Thoracic aorta (tissue), 2 donors: ENCODE measurements at places on chromosomes 13 and 19.

GRCh38 chr19:3029065-3029923 lies at the start of gene TLE2:
TSS of gene TLE2 (minus strand) at chr19:3029280. CDS start at chr19:3028904, 376 bp downstream.
- no peaks in the 10 kb centered on the region for H3K36me3 ChIP-seq
- no peaks in the 10 kb centered on the region for H3K27me3 ChIP-seq
- peak within 1 kb of the TSS; percentile 82 for H3K4me3 ChIP-seq
- DNase-seq, result no peak

- no peak overlapping the region for H3K27ac ChIP-seq
- H3K27me3 ChIP-seq, result no peaks in the 10 kb centered on the region
- no peak overlapping the region for H3K4me3 ChIP-seq
- H3K4me1 ChIP-seq, result no peaks in the 10 kb centered on the region
- no peak for DNase-seq
These were observed 23.4 kb downstream of the CEACAM21 start for GRCh38 chr19:41599175-41599966.

DNA sequence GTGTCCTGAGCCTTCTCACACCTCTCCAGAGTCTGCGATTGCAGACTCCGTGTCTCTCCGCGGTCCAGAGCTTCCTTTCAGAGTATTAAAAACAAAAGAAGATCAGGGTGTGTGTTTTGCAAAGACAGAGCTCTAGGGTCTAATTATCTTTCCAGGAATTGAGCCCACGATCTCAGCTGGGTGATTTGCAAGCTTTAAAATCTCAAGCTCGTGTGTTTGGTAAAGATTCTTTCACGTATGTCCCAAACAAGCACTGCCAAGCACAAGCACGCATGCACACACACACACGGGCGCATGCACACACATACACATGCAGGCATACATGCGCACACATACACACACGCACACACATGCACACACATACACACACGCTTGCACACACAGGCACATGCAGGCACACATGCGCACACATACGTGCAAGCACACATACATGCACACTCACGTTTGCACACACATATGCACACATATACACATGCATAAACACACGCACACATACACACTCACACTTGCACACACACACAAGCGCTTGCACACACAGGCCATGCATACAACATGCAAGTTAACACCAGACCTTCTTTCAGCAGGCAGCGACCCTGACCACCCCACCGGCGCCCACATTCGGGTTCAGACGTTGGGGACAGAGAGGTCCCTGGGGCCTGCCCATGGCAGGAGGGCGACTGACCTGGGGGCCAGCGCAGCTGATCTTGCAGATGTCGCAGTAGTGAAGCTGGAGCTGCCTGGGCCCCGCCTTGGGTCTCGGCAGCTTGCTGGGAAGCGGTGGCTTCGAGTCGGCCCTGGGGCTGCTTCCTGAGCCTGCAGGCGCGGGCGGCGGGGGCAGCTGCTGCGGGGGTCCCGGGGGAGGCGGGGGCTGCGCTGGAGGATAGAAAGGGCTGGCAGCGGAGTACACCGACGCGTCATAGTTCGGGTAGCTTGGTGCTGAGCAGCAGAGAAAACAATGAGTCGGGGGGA lies 37.9 kb downstream of the ZFR2 start:
- no peak for DNase-seq
- H3K27me3 ChIP-seq, result no peaks in the 10 kb centered on the region
- no peaks in the 10 kb centered on the region for H3K36me3 ChIP-seq
- H3K27ac ChIP-seq, result no peak overlapping the region

- no peaks in the 10 kb centered on the region for H3K27me3 ChIP-seq
- no peaks in the 10 kb centered on the region for H3K4me1 ChIP-seq
- H3K27ac ChIP-seq, result no peak overlapping the region
These were observed 8.9 kb upstream of the ARHGAP45 start for GRCh38 chr19:1058112-1058511.

- no peak overlapping the region for H3K4me3 ChIP-seq
- H3K27me3 ChIP-seq, result no peaks in the 10 kb centered on the region
- H3K36me3 ChIP-seq, result no peaks in the 10 kb centered on the region
- no peak overlapping the region for H3K27ac ChIP-seq
These were observed 395.0 kb downstream of the EFNB2 start for GRCh38 chr13:106140476-106140875.

- no peak overlapping the region for H3K27ac ChIP-seq
- DNase-seq, result no peak
- H3K4me3 ChIP-seq, result no peak overlapping the region
- H3K4me1 ChIP-seq, result peaks cover 7% of the 10 kb centered on the region
- H3K27me3 ChIP-seq, result no peaks in the 10 kb centered on the region
These were observed 14.3 kb upstream of the FOXO1 start for GRCh38 chr13:40680659-40681323.

DNA sequence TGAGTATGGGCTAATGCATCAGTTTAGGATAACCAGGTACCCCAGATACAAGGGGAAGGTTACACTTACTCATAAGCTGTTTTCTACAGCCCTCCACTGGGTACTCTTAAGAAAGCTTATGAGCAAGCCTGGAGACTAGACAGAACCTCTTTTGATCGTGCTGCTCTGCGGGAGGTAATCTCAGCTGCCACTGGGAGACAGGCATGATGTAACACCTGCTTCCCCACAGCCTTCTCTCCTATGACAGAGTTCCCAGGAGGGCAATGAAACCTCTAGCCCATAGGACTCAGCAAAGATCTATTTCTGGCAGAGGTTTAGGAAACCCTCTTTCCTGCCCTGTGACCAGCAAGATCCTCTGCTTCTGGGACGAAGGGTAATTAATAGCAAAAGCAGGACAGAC lies 65.6 kb downstream of the WASF3 start:
- no peaks in the 10 kb centered on the region for H3K27me3 ChIP-seq
- no peaks in the 10 kb centered on the region for H3K4me1 ChIP-seq
- no peak overlapping the region for H3K27ac ChIP-seq
- H3K4me3 ChIP-seq, result no peak overlapping the region
- no peaks in the 10 kb centered on the region for H3K36me3 ChIP-seq
- no peak for DNase-seq

GRCh38 chr19:49149652-49150105 lies 5.5 kb downstream of the HRC start:
- peak overlapping the region; percentile 79 for H3K4me3 ChIP-seq
- H3K36me3 ChIP-seq, result no peaks in the 10 kb centered on the region
- no peak for DNase-seq
- peaks cover 22% of the 10 kb centered on the region for H3K4me1 ChIP-seq
- H3K27ac ChIP-seq, result peak overlapping the region; percentile 60

- H3K4me1 ChIP-seq, result no peaks in the 10 kb centered on the region
- no peaks in the 10 kb centered on the region for H3K27me3 ChIP-seq
- no peak overlapping the region for H3K4me3 ChIP-seq
- no peak for DNase-seq
- no peaks in the 10 kb centered on the region for H3K36me3 ChIP-seq
- no peak overlapping the region for H3K27ac ChIP-seq
These were observed 20.4 kb downstream of the MBD3L2B start for GRCh38 chr19:7000816-7001215.

DNA sequence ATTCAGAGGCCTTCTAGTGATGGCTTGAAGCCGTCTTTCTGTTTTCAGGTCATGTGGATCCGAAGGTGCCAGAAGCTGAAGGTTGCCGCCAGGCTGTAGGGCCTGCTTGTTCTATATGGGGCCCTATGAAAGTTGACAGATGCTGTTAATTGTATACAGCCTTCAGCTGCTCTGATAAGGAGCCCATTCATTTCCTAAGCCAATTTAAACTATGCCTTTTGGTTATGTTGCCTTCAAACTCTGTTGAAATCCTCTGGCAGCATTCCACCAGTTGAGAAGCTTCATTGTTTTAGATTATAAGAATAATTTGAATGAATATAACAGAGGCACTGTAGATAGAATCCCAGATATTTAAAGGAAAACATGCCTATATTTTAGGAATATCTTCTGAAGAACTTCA lies 34.4 kb downstream of the RAP2A start:
- H3K27ac ChIP-seq, result no peak overlapping the region
- no peaks in the 10 kb centered on the region for H3K27me3 ChIP-seq
- no peaks in the 10 kb centered on the region for H3K4me1 ChIP-seq
- DNase-seq, result no peak
- no peaks in the 10 kb centered on the region for H3K36me3 ChIP-seq

- H3K36me3 ChIP-seq, result peaks cover 8% of the 10 kb centered on the region
- peak overlapping the region; percentile 21 for H3K4me3 ChIP-seq
- H3K4me1 ChIP-seq, result peaks cover 22% of the 10 kb centered on the region
These were observed 9.0 kb upstream of the STRN4 start for GRCh38 chr19:46755077-46755852.

- no peak overlapping the region for H3K27ac ChIP-seq
- no peaks in the 10 kb centered on the region for H3K36me3 ChIP-seq
- H3K4me1 ChIP-seq, result no peaks in the 10 kb centered on the region
- no peak overlapping the region for H3K4me3 ChIP-seq
- H3K27me3 ChIP-seq, result no peaks in the 10 kb centered on the region
These were observed 18.2 kb downstream of the COMP start for GRCh38 chr19:18772620-18773587.

GRCh38 chr13:108943842-108944241 lies 314.4 kb downstream of the MYO16 start:
- no peaks in the 10 kb centered on the region for H3K4me1 ChIP-seq
- no peaks in the 10 kb centered on the region for H3K27me3 ChIP-seq
- no peaks in the 10 kb centered on the region for H3K36me3 ChIP-seq
- DNase-seq, result no peak
- H3K27ac ChIP-seq, result no peak overlapping the region

GRCh38 chr19:8340341-8341096 lies 2.5 kb downstream of the KANK3 start:
- H3K4me3 ChIP-seq, result no peak overlapping the region
- no peaks in the 10 kb centered on the region for H3K36me3 ChIP-seq
- peaks cover 16% of the 10 kb centered on the region for H3K27me3 ChIP-seq
- H3K27ac ChIP-seq, result no peak overlapping the region
- peaks cover 4% of the 10 kb centered on the region for H3K4me1 ChIP-seq

DNA sequence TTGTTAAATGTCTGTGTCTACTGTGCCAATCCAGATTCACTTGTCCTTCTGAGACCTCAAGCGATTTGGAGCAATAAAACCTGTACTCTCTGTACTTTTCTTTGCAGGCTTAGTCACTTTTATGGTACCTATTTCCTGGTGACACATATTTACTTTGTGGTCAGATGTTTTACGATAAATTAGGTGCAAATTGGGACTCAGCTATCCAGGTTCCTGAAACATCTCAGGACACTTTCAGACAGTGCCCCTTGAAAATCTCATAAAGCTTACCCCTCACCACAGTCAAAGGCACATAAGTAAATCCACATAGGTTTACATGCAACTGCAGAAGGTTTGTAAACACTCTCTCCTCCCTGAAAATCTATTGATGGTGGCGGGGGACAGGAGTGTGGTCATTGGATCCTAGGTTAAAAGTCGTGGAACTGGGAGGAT lies 438.8 kb downstream of the EFNB2 start:
- H3K4me3 ChIP-seq, result no peak overlapping the region
- no peak overlapping the region for H3K27ac ChIP-seq
- no peaks in the 10 kb centered on the region for H3K4me1 ChIP-seq
- DNase-seq, result no peak
- no peaks in the 10 kb centered on the region for H3K27me3 ChIP-seq

DNA sequence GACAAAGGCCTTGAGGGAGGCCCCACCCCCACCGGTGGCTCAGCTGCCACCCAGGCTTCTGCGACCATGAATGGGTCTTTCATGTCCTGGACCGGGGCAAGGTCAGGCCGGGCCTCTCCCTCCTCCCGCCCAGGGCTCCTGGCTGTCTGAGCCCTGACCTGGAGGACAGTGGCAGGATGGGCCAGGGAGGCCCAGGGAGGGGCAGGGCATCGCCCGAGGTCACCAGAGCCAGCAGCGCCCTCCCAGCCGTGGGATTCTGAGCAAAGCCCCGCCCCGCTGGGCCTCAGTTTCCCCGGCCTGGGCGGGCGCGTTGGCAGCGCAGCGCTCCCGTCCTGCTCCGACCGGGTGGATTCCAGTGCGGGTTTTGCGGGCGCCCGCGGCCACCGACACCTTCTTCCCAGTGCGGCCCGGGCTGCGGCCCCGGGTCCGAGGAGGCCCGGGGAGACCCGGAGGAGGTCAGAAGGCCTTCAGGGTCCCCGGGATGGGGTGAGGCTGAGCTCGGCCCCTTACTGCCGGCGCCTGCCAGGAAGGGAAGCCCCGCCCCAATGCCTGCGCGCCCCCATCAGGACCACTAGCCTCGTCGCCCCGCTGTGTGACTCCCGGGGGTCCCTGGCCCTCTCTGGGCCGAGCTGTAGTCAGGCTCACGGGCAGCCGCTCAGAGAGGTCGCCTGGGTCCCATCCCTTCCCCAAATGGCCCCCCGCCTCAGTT lies 24.6 kb upstream of the SEMA6B start:
- H3K4me1 ChIP-seq, result peaks cover 11% of the 10 kb centered on the region
- no peaks in the 10 kb centered on the region for H3K36me3 ChIP-seq
- H3K27ac ChIP-seq, result no peak overlapping the region
- peak overlapping the region; percentile 18 for H3K4me3 ChIP-seq

- no peak for DNase-seq
- H3K27ac ChIP-seq, result no peak overlapping the region
- no peaks in the 10 kb centered on the region for H3K36me3 ChIP-seq
- no peaks in the 10 kb centered on the region for H3K27me3 ChIP-seq
These were observed 31.8 kb upstream of the SPART start for GRCh38 chr13:36377826-36378468.

GRCh38 chr13:43094901-43095300 lies 71.5 kb downstream of the DNAJC15 start:
- DNase-seq, result no peak
- no peak overlapping the region for H3K27ac ChIP-seq
- H3K36me3 ChIP-seq, result no peaks in the 10 kb centered on the region
- no peak overlapping the region for H3K4me3 ChIP-seq

DNA sequence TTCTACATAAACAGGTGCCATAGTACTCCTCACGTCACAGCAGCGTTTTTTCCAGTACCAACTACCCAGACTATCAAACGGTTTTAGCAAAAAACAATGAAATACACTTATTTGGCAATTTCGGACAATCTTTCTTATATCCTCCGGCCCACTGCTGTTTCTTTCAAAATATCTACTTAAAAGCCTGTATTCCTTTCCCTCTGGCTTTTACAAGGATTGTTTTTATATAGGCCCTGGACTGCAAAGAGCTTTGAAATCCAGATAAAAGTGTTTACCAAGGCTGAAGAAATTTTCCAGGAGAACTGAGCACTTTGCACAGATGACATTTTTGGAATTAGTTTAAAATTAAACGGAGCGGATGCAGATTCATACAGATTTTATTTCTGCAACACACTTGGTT lies 255.9 kb upstream of the STARD13 start:
- DNase-seq, result no peak
- peak overlapping the region; percentile 82 for H3K4me3 ChIP-seq
- H3K27ac ChIP-seq, result peak overlapping the region; percentile 99
- H3K27me3 ChIP-seq, result no peaks in the 10 kb centered on the region

GRCh38 chr19:10712754-10713153 lies 5.1 kb upstream of the DNM2 start:
- DNase-seq, result no peak
- no peak overlapping the region for H3K27ac ChIP-seq
- peaks cover 4% of the 10 kb centered on the region for H3K4me1 ChIP-seq
- H3K4me3 ChIP-seq, result no peak overlapping the region
- no peaks in the 10 kb centered on the region for H3K27me3 ChIP-seq
- peaks cover 6% of the 10 kb centered on the region for H3K36me3 ChIP-seq
